ENCODE measurements at places on chromosomes 16 and 17.

GRCh38 chr17:83107656-83108048 lies 28.2 kb downstream of the METRNL start:
- DNase-seq, result no peak

DNA sequence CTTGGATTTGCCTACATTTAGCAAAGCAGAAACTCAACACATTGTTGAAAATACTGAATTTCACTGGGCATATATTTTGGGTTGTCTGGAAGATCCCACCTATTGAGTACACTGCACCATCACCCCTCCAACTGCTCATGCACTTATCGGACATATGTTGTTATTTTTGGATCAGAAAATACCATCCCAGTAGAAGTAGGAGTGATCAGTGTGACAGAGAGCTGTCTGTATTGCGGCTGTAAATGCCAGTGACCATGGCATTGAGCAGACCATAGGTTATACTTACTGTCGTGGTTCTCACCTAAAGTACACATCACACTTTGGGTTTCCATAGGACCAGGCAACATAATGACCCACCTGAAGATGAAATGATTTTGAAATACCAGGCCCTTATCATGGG lies 264.7 kb downstream of the CDH13 start:
- DNase-seq, result no peak

- DNase-seq, result no peak
Measured at GRCh38 chr17:8966926-8967325, 1.4 kb upstream of the PIK3R5 start.

GRCh38 chr16:89114159-89114981 lies 20.7 kb downstream of the ACSF3 start:
- DNase-seq, result no peak

GRCh38 chr16:47627721-47628120 lies 166.6 kb downstream of the PHKB start:
- DNase-seq, result no peak

DNA sequence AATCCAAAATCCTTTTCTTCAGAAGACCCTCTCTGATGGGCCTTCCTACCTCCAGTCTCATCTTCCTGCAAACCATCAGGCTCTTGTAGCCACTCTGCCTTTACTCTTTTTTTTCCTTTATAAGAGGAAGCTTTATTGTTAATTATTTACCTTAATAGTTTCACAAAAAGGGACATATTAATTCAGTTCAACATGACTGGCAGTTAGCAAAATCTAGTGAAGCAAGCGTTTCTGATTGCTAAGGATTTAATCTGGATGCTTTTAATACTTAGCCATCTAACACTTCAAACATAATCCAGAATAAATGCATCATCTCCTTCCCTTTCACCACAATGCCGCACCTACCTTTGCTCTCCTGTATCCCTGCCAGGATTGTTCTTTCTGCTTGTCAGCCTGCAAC lies 62.0 kb downstream of the SPACA3 start:
- DNase-seq, result no peak

DNA sequence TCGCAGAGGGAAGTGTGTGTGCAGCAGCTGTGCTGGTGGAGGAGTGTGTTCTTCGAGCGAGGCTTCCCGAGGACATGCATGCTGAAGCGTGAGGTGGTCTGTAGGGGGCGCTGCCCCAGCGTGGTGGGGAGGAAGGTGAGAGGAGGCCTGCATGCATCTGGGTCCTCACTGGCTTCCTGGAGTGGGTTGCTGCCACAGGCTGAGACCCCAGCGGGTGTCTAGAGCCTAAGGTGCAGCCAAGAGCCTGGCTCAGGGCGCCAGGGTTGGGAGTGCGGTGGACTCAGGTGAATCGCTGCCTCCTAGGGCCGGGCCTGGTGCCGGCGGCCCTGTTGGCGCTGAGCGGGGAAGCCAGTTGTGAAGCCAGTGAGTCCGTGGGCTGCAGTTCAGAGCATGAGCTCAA lies 7.5 kb upstream of the HSD3B7 start:
- no peak for DNase-seq

GRCh38 chr16:65376601-65377000 lies 254.7 kb upstream of the CDH11 start:
- DNase-seq, result no peak

- no peak for DNase-seq
Measured at GRCh38 chr17:50262001-50262794, 12.1 kb upstream of the TMEM92 start.

DNA sequence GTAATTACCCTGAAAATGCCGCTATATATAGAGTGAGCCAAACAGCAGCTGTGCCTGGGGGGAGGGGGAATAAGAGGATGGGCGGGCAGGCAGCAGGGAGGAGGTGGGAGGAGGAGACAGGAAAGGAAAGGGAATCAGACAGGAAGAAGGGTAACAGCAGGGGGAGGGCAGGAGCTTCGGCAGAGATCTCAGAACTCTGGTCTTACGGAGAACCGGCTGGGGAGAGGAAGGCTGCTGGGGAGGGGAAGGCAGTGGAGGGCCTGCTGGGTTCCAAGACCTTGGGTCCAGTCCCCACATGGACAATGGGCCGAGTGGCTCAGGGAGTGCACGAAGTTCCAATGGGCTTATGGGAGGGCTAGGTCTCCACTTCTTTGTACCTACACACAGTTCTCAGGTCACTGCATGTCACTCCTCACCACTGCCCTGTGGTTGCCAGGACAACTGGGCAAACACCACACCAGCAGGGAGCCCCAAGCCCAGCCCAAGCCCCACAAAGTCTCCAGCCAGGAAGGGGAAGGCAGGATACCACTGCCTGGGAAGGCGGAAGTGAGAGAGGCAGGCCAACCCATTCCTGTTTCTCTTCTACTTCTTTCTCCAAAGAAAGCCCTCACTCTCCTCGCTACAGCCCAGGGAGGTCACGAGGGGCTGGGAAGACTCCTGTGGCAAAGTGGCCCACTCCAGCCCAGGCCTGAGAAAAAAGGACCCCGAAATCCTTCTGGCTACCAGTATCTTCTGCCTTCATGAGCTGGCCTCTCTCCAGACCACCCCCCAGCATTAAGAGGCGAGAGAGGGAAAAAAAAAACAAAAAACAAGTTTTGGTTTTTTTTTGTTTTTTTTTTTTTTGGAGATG lies 25.3 kb downstream of the G6PC3 start:
- no peak for DNase-seq

DNA sequence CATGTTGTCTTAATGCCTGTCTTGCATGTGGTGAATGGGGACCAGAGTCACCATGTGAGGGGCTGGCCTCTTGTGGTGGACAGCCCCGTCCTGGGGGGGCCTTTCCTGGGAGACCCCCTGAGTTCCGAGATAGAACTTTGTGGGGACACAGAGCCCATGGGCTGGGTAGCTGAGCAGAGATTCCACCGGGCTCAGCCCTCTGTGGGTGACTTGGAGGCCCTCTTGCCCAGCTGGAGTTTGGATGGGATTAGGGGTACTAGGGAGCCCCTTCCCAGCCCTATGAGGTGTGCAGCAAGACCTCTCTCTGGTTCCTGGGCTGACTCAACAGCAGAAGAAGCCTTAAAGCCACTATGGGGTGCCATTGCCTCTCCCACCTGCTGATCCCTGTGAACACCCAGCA lies 38.1 kb downstream of the MRC2 start:
- no peak for DNase-seq

GRCh38 chr17:31750578-31750977 lies 108.5 kb downstream of the COPRS start:
- DNase-seq, result no peak

DNA sequence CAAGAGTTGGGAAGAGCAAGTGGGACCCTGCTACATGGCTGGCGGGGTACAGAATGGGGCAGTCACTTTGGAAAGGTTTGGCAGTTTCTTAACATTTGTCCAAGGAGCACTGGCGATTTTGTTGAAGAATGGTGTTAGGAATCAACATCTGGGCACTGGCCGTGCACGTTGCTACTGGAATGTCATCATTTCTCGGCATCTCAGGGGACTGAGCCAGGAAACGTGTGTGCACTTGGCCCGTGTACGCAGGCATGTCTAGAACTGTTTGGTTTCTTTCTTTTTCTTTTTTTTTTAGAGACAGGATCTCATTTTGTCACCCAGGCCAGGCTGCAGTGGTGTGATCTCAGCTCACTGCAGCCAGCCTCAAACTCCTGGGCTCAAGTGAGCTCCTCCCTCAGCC lies 17.3 kb upstream of the FOXK2 start:
- DNase-seq, result no peak

DNA sequence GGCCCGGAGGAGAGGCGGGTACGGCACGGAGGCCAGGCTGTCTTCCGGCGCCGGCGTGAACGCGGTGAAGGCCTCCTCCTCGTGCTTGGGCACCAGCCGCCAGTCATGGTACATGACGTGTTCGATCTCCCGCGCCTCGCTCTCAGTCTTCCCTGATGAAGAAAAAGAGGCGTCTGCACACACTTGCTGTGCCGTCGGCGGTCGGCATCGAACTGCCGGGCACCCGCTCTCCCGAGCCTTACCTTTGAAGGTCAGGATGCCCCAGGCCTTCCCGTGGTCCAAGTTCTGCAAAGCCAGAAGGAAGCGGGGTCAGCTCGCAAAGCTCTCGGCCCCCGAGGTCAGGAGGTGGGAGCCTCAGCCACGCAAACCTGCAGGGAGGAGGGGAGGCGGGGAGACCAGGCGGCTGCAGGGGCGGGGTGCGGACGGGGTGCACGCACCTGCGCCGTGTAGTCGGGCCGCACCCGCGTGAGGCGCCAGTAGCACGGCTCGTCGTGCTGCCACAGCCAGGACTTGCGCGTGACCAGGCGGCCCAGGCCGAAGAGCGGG lies at the start of gene EME2:
TSS of gene EME2 (plus strand) at position 449 of the 546 bp plus-strand sequence. CDS start 418 bp downstream, outside the sequence.
- DNase-seq, result no peak

- DNase-seq, result no peak
Measured at GRCh38 chr17:3276126-3276525, 22.0 kb downstream of the OR3A1 start.

DNA sequence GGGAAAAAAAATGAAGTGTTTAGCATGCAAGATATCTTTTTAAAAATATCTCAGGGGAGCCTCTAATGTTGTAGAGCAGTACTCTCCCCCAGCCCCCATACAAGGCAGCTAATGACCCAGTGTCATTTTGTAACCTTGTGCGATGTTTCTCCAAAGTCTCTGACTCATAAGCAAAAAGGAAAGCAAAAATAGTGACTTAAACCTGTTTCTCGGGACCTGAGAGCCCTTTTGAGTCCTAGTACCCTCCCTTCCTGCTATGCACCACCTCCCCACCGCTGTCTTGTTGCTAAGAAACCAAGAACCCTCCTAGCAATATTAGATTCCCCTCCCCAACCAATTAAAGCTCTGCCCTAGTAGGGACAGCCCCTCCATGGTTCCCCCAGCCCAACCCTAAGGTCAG lies 2.8 kb downstream of the MYCBPAP start:
- no peak for DNase-seq

DNA sequence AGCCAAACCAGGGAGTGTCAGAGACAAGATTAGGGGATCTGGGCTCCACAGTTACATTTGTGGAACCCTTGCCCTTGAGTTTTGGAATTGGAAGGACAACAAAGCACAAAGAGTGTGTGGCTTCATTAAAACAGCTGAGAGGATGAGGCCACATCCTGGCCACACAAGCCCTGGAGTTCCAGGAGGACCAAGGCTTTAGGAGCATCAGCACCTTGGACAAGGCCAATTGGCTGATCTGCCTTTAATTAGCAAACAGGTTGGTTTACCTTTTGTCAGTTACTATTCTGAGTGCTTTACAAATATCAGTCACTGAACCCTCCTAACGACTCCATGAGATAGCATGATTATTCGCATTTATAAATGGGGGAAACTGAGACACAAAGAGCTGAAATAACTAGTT lies 54.7 kb downstream of the SLC6A2 start:
- no peak for DNase-seq

DNA sequence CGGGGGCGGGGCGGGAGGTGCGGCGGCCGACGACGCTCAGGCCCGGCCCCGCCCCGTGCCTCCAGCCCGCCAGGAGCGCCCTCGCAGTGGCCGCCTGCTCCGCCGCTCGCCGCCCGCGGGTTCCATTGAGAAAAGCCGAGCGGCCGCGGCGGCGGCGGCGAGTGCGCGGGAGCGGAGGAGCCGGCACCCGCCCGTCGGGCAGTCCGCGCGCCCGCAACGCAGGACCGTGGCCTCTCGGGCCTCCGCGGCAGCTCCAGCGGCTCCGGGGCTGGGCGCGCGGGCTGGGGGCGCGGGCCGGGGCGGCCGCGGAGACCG lies at the start of gene ZFPM1:
TSS of gene ZFPM1 (plus strand) at position 64 of the 315 bp plus-strand sequence. CDS start 359 bp downstream, outside the sequence.
- DNase-seq, result no peak

- no peak for DNase-seq
Measured at GRCh38 chr17:48630925-48631692, 5.0 kb upstream of the HOXB9 start.

GRCh38 chr17:55302407-55302787 lies 37.6 kb downstream of the HLF start:
- no peak for DNase-seq
